ENCODE measurements at places on chromosomes 7 and 10. TPM values are rescaled to one million over a fixed set of nuclear protein-coding genes. Genes with fewer than 3 reads are reported as not detected.

The TBXAS1 gene
- 4.4 TPM for total RNA-seq

The CUZD1 gene
- 1.1 TPM for total RNA-seq

The NFE2L3 gene
- 2.2 TPM for total RNA-seq

The CARD11 gene
- not detected for total RNA-seq

The TAS2R4 gene
- total RNA-seq = 3.5 TPM

The OGDHL gene
- total RNA-seq = 0.22 TPM

Data from MCF 10A (cell line).